ENCODE measurements at places on chromosomes 7 and 10.

- DNase-seq, result no peak
These were observed 60.4 kb downstream of the PTN start for GRCh38 chr7:137283153-137283552.

- DNase-seq, result no peak
These were observed 756.4 kb downstream of the XPNPEP1 start for GRCh38 chr10:109166935-109167334.

DNA sequence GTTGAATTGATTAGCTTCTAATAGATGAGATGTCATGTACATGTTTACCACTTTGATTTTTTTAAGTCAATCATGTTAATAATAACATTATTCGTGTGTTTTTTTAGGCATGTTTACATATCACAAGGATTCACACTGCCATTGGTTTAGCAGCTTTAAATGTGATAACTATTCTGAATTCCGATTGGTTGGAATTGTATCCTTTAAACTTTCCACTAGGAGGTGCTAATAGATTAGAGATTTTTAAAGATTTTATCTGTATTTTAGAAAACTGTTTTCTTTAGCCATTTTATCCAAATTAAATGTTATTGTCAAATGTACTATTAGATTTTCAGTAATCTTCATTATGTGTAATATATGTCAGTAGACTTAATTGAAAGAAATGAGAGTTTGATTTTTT lies 83.2 kb downstream of the HECTD2 start:
- peak; percentile 60 for DNase-seq

- DNase-seq, result no peak
These were observed 211.8 kb upstream of the FOXK1 start for GRCh38 chr7:4470246-4470645.

- DNase-seq, result no peak
These were observed 164.0 kb downstream of the SLC25A13 start for GRCh38 chr7:96157856-96158255.

DNA sequence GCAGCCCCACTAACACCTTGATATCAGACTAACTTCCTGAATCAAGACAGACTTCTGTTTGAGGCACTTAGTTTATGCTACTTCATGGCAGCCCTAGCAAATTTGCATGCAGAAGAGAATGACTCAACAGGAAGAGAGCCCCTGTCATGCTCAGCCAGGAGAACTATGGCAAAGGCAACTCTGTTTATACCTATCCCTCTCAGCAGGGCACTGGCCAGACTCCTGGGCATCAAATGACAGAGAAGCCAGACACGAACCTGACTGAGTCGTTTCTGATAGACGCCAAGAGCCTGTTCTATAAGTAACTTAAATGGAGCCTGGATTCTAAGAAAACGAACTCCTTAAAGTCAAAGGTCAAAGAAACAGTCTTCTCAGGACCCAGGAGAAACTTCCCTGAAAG lies 50.9 kb upstream of the UNC5B start:
- peak; percentile 8 for DNase-seq

GRCh38 chr10:94251098-94251497 lies 111.6 kb downstream of the NOC3L start:
- DNase-seq, result no peak

- DNase-seq, result no peak
These were observed 675.6 kb downstream of the MAGI2 start for GRCh38 chr7:78777829-78778228.

DNA sequence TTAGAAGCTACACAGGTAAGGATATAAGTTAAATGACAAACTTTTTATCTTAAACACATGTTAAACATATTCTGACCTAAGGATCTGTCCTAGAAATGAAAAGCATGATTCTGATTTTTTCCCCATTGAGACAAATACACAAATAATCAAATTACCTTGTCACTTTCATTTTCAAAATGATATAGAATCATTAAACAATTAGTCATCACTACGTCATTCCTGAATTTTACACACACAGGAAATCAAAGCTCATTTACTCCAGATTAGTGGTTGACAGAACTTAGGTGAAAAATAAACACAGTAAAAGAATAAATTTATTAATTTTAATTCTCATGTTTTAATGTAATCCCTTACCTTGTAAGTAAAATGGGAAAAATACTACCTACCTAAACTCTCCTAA lies 89.0 kb downstream of the AASS start:
- DNase-seq, result no peak

DNA sequence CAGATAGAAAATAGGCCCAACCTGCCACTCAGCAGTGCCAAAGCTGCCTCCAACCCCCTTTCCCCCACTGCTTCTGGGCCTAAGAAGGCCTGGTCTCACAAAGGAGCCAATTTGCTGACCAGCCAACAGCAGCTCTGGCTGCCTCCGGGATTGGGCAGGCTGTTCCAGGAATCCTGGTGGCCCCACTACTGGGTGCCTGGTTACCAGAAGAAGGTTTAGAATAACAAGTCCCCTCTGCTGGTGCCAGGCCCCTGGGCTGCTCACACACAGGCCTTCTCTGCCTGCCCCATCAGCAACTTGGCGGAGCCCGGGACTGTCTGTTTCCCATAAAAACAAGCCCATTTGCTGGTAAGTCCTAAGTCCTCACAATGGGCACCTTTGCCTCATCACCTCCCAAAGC lies 1.2 kb downstream of the PHKG1 start:
- DNase-seq, result peak; percentile 75

All from cardiac fibroblast (primary cell).